ENCODE measurements at places on chromosomes 2 and 18.

GRCh38 chr2:76579911-76580310, 869.2 kb upstream of the GCFC2 start:
- DNase-seq = no peak

DNA sequence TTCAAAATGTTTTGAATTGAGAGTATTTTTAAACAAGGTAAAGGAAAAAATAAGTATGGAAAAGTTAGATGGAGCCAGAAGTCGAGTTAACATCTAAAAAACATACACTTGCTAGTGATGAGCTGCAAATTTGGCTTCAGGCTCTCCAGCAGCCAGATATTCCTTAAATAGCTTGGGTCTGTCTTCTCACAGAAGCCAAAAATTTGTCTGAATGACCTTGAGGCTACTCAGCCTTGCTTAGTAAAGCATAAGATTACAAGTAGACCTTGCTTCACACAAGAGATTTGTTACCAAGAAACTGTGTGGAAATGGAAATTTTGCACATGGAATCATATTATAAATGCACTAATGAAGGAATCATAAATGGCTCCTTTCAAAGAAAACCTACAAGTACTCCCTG, 40.8 kb upstream of the GRB14 start:
- DNase-seq = no peak

- no peak for DNase-seq
These were observed 39.4 kb downstream of the MYT1L start for GRCh38 chr2:2291500-2292260.

DNA sequence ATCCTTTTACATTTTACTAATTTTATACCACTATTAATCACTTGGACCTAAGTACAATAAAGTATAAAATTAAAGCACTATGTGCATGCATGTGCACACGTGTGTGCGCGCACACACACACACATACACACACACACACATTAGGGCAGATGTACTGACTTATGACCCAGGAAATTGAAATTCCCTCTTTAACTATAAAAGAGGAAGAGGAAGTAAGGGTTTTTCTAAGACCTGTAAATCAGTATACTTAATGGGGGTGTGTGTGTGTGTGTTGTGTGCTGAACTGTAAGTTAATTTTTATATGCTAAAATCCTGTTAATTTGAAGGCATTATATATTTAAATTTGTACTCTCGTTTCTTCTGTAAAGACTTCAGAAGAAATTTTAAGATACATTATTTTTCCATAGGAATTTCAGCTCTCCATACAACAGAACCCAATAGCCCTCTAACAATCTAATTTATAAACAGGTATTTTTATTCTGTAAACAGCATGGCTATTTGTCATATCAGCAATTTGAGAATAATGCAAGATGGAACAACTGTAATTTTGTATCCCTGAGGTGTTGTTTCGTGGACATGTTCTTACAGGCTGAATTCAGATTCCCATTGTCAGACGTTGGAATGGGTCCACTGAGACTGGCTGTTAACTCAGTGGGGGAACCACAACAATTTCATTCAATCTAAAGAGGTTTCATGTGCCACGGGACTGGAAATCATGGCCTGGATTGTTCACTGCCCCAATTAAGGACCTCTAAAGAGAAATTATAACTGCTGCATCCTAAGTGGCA, 90.9 kb downstream of the PLA2R1 start:
- DNase-seq = no peak

- no peak for DNase-seq
These were observed 510.1 kb upstream of the RAB6C start for GRCh38 chr2:129469389-129469788.

DNA sequence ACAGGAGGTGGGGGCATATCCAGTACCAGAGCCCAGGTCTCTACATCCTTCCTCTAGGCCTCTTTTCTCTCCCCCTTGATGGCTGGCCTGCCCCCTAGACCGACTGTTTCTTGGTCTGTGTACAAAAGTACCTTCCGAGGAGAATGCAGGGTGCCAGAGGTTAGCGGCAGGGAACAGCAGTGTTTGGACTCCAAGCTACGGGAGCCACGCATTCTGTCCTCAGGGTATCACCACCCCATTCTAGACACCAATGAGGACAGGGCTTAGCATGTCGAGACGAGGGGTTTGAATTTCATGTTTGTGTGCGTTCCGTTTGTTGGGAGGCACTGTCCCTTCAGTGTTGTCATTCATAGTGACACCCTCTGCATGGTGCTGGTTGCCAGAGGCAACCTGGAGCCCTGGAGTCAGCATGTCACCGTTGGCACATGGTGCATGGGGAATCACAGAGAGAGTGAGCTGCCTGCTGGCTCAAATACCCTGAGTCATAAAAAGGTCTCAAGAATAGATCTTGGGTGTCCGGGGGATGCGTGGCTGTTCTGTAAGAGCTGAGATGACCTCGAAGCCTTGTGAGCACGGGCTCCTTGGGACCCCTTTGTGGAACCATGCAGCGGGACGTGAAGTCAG, 57.2 kb upstream of the LDLRAD4 start:
- no peak for DNase-seq

GRCh38 chr2:239609162-239609561, 208.3 kb upstream of the HDAC4 start:
- DNase-seq = no peak

DNA sequence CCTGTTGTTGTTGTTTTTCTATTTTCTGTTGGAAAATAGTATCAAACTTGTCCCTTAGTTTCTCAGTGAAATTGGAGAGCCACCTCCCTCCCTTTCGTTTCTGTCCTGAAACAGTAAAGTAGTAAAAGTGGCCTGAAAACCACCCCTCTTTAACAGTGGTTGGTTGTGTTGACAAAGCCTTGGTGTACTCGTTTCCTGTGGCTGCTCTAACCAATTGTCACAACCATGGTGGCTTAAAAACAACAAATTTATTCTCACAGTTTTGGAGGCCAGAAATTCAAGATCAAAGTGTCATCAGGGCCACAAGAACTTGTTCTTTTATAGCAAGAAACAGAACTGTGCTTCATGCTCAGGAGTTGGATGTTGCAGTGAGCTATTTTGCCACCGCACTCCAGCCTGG, 4.0 kb upstream of the DYSF start:
- DNase-seq = no peak

DNA sequence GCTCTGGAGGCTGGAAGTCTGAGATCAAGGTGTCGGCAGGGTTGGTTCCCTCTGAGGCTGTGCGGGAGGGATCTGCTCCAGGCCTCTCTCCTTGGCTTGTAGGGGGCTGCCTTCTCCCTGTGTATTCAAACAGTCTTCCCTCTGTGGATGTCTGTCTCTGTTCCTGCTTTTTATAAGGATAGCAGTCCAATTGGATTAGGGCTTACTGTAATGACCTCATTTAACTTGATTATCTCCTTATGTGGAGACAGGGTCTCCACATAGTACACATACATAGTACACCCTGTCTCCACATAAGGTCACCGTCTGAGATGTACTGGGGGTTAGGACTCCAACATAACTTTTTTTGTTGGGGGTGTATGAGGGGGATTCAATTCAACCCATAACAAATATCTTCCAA, 30.5 kb downstream of the TCF7L1 start:
- DNase-seq = no peak

- peak; percentile 44 for DNase-seq
These were observed 112.1 kb upstream of the ATP8B1 start for GRCh38 chr18:57915248-57915647.

GRCh38 chr2:66698091-66698490, 263.2 kb downstream of the MEIS1 start:
- DNase-seq = no peak

DNA sequence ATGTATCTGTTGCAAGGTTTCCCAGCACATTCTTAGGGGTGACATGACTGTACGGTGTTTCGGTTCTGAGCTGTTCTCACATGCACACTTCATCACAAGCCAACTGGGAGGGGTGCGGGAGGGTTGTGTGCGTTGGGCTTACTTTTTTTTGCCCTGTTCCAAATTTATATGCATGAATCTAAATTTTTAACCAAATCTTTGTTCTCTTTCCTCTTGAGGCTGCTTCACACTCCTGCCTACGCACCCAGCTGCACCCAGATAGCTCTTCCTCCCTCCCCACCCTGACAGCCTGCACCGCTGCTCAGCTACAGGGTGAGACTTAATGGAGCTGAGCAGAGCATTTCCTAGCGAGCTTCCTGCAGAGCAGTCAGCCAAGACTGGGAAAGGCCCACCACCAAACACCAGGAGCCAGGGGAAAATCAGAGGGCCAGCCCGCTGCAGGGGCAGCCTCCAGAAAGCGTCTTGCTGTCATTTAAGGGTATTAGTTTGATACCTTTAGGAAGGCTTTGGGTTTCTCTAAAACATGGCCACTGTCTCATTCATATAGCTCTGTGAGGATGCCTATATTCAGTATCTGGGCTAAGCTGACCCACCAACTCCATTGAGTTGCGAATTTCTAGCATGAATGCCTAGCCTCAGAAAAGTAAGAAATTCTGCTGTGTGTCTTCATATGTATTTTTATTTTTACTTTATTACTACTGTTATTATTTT, 84.5 kb downstream of the POU3F3 start:
- DNase-seq = no peak

GRCh38 chr18:24126155-24126961, 12.5 kb upstream of the CABYR start:
- DNase-seq = peak; percentile 41

GRCh38 chr2:6523476-6523875, 342.2 kb downstream of the CMPK2 start:
- DNase-seq = no peak

- no peak for DNase-seq
These were observed 1.2 kb downstream of the KIF5C start for GRCh38 chr2:148876202-148876594.

DNA sequence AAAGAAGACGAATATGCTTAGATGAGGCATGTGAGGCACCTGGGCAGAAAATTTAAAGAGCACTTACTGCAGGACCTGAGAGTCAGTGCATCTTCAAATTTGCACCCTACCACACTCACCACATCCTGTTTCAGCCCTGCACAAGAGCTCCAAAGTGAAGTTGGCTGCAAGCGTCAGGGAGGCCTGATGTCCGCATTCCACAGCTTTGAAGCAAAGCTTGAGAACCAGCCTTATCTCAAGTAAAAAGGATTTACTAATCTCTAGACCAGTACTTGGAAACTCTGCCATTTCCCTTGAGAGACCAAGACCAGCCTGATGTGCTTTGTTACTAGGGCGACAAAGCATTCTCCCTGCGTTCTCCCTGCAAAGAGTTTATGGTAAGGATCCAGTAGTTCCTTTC, 3.4 kb upstream of the ASNSD1 start:
- DNase-seq = no peak

DNA sequence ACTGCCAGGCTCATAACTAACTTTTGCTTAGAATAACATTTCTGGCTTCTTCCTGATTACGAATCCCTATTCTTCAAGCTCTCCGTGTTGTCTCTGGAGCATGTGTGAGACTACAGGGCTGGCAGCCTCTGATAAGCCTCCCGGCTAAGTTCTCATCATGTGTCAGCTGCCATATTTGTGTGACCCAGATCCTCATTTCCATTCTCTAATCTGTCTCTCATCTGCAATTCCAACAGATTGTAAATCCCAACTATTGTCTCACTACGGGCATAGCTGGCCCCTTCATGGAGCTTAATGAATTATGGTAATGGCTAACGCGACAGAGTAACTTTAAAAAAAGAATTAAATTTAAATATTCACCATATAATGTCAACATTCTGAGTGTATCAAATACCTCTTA, 165.4 kb downstream of the CMPK2 start:
- DNase-seq = no peak

- DNase-seq = no peak
These were observed 11.7 kb upstream of the CYP26B1 start for GRCh38 chr2:72159211-72159993.

GRCh38 chr2:199861132-199861774, 10.3 kb upstream of the FTCDNL1 start:
- DNase-seq = peak; percentile 45

GRCh38 chr18:80105369-80106167, 3.5 kb upstream of the ADNP2 start:
- DNase-seq = no peak

GRCh38 chr2:12106440-12107080, 360.1 kb downstream of the LPIN1 start:
- peak; percentile 98 for DNase-seq

DNA sequence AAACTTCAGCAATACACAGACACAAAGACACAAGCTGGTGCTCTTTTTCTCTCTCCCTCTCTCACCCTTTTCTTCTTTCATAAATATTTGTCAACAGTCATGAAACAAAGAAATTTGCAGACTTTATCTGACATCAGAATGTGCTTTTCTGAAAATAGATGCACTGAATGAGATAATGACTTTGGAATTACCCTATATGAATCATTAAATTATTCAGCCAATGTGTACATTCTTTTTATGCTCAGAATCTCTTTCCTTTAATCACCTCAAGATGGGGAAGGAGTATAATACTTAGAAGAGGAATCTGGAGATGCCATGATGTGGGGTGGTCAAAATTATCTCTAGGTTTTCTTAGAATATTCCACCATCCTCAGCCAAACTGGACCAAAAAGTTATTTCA, 289.9 kb downstream of the LRRTM1 start:
- DNase-seq = no peak

- DNase-seq = peak; percentile 6
These were observed 234.9 kb downstream of the FHOD3 start for GRCh38 chr18:36532394-36532793.

DNA sequence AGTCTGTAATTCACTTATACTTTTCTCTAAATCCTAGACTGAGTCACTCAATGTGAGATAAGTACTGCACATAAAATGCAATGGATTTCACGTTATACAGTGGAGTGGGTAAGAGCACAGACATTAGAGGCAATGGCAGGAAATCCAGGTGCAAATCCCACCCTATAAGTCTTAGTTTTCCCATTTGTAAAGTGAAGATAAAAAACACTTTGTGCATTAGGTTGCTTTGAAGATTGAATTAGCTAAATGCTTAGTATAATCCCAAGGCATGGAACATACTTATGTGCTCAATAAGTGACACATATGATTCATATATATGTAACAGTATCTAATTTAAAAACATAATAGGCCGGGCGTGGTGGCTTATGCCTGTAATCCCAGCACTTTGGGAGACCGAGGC, 10.5 kb downstream of the ACTG2 start:
- no peak for DNase-seq

- DNase-seq = no peak
These were observed 23.9 kb upstream of the FRZB start for GRCh38 chr2:182890305-182890704.

GRCh38 chr2:126859631-126860030, 39.1 kb upstream of the TEX51 start:
- no peak for DNase-seq

DNA sequence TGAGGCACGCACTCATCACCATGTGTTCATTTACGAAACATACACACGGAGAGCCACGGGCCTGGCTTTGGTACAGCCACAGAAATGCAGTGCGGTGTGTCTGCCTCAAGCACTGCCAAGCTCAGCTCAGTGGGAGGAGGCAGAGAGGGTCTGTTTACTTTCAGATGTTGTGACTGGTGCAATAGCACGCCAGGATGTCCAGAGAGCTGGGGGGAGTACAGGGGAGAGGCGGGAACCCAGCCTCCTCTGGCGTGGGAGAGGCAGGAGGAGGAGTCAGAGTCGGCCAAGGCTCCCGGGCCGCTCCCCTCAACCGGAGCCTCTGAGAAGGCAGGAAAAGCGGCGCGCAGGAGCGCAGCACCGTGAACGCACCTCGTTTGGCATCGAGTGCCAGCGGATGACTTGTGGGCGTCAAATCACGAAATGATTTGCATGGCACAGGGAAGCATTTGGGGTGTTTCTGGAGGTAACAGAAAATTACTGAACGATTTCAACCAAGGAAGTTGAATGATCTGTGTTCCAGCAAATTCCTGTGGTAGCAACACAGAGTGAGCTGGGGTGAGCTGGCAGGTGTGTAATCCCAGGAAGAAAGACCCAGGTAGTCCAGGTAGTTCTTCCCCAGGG, 143.0 kb downstream of the ZNF516 start:
- DNase-seq = peak; percentile 56

All from HCEC 1CT (cell line).